Stimulated activated CD4-positive, alpha-beta T cell treated with anti-CD3 and anti-CD28 coated beads, TNF-alpha, amount 100 ng/mL, for 1 hour (primary cell): ENCODE measurements at places on chromosomes 5 and 9.

GRCh38 chr9:18606846-18607245 lies 132.9 kb downstream of the ADAMTSL1 start:
- DNase-seq, result no peak

DNA sequence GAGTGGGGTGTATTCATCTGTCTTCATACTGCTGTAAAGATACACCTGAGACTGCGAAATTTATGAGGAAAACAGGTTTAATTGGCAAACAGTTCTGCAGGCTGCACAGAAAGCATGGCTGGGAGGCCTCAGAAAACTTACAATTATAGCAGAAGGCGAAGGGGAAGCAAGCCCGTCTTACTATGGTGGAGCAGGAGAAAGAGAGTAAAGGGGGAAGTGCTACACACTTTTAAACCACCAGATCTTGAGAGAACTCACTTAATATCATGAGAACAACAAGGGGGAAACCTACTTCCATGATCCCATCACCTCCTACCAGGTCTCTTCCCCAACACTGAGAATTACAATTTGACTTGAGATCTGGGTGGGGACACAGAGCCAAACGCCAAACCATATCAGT lies 12.5 kb upstream of the NREP start:
- no peak for DNase-seq

- no peak for DNase-seq
These were observed 330.3 kb downstream of the TRIM36 start for GRCh38 chr5:114839360-114839759.

GRCh38 chr5:168481330-168481788 lies 4.9 kb upstream of the RARS1 start:
- DNase-seq, result no peak
